Stimulated activated CD4-positive, alpha-beta T cell treated with anti-CD3 and anti-CD28 coated beads, Interleukin-15, amount 100 ng/mL, for 1 hour (primary cell): ENCODE measurements at places on chromosomes 2 and 18.

GRCh38 chr18:71899707-71900472 is 644.3 kb downstream of the CBLN2 start:
- DNase-seq = no peak

GRCh38 chr2:221312634-221313033 is 259.5 kb downstream of the EPHA4 start:
- DNase-seq = no peak

- DNase-seq = no peak
Observed at GRCh38 chr2:16495509-16496208, 170.0 kb downstream of the CYRIA start.

- no peak for DNase-seq
Observed at GRCh38 chr2:180516232-180516631, 464.2 kb upstream of the UBE2E3 start.

DNA sequence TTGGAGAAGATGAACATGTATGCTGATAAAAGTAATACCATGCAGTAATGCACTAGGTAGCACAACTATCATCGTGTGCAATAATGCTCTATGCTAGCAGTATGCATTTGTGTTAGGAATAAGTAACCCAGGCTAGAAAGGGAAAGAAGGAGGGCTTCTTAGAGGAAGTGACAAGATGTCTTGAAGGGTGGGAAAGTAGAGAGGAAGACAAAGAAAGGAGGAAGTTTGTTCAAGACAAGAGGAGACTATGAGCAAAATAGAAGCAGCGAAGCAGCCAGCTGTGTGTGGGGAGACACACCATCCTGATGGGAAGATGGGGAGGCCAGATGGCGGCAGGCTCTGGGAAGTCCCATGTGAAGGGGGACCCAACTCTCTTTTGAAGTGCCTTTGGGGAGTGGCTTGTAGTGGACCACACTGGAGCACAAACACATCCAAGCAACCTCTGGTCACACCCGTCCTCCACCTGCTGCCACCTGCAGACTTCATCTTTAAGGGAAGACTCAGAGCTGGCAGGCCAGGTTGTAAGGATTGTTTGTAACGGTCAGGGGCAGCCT is 39.9 kb upstream of the INHBB start:
- no peak for DNase-seq

DNA sequence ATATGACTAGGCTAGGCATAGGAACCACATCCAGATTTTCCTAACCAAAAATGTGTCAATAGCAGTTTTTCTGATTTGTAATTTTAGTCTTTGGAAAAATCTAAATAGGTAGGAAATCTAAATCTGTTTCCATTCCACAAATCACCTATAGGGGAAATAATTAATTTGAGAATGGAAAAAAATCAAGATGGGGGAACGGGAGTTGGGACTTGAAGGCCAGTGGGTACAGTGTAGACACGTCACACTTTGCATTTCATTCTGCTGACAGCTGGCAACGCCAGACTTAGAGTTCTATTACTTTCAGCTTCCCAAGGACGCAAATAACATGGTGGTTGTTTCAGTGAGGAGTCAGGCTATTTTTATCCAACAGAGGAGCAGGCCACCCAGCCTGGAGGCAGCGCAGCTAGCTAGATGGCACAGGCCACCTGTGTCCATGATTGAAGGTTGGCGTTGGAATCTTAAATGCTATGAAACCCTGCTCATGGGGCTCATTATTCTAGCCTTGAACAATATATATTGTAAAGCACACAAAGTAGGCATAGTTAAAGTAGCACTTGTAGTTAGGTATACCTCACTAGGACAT is 23.4 kb downstream of the HNRNPA3 start:
- no peak for DNase-seq

DNA sequence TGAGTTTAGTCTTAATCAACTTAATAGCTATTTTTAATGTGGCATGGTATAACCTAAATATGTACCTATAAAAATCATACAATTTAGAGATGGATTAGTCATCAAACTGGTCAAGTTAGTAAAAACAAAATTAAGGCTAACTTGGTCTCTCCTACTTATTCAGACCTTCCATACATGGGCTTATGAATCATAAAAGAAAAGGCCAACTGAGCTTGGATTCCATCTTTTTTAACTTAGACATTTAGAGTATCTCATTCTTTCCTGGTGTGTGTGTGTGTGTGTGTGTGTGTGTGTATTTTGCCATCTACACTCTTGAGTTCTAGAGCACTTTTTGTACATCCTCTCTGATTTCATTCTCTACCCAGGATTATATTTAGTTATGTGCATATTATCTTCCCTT is 637.5 kb downstream of the PLCL1 start:
- DNase-seq = no peak

- DNase-seq = no peak
Observed at GRCh38 chr2:168528469-168528868, 72.4 kb downstream of the CERS6 start.

DNA sequence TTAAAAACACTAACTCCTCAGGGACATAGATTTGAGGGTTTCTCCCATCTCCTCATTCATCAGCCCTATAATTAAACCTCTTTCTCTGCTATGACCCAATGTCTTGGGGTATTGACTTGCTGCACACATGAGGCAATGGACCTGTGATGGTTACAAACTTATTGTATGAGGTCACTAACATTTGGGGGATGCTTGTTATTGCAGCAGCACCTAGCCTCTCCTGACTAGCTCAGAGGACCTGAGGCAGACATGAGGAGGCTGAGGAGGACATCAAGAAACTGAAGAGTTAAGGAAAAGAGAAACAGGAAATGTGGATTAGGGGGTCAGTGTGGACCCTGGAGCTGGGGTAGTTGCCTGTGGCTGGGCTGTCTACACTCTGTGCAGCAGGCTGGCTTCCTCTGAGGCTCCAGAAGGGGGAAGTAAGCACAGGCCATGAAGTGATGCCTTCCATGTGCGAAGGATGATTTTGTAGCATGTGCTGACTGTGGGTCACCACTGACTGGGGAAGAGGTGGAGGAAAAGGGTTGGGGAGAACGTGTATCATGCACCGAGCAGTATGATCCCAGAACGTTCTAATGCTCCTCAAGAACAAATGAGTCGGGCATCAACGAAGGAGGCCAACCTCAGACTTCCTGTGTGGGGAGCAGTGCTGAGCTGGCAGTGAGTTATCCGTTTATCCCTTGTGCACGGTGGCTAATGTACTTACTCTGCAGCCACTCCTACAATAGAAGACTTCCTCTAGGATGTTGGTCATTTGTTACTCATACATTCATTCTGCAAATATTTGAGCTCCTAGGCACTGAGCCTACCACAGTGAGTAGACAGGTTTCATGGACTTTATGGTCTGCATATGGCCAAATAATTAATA is 42.1 kb upstream of the RFX8 start:
- no peak for DNase-seq

DNA sequence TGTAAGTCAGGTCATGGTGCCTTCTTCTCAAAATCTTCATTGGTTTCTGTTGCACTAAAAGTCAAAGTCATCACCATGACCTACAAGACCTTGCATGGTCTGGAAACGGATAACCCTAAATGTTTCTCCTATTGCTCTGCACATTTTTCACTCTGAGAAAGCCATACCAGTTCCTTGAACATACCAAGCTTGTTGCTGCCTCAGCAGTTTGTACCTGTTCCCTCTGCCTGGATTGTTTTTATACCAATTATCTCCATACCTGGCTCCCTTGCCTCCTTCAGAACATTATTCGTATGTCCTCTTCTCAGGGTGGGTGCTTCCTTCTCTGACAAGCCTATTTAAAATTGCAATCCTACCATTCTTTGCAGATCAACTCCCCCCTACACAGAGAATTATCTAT is 498.4 kb downstream of the DSC3 start:
- no peak for DNase-seq

DNA sequence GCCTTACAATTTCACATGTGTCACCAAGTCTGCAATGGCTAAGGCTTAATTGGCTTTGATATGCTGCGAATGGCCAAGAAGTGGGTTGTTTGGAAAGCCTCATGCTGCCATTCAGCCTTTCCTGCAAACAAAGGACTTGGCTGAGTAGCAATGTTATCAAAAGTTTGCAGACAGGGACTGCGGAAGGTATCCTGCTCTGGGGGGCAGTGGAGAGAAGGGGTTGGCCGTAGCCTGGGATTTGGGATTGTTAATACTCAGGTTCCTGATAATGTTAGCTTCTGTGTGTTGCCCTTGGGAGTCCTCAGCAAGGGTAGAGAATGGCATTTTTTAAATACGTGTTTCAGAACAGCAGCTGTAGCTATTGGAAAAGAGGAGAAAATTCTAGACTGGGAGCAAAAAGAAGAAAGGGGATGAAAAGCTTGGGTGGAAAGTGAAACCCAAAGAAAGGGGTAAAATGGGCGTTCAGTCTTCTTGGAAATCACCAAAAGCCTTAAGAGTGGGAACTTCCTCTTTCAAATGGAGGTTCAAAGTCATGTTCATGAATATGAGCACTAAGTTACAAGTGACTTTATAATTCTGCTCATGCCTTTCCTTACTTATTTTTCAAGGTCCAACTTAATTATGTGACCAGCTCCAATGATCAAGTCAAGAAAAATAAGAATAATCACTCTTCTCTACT is 325.1 kb downstream of the RNF144A start:
- DNase-seq = no peak

- no peak for DNase-seq
Observed at GRCh38 chr2:126749537-126749936, 93.6 kb downstream of the GYPC start.

DNA sequence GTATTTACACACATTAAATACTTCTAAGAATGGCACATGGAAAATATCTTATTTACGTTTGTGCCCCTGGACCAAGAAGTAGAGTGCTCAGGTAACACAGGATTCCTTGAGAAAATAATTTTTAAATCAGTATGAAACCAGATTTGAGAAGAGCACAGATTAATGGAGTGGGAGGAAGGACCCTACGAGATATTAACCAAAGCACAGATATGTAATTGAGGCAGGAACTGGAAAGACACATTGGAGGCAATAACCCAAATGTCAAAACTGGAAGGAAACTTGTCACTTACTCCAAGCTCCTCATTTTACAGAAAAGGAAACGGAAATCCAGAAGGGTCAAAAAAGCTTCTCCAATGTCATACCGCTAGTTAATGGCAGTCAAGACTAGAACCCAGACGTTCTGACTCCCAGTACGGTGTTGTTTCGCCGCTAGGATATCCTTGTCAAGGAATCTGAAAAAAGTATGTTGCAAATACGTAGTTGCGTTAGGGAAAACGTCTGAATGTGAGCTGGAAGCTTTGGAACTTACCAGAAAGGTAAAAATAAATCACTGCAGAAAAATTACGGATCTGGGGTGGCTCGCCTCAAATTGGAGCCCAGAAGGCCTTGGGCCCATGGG is 634 bp downstream of the MTIF2 start:
- DNase-seq = no peak

DNA sequence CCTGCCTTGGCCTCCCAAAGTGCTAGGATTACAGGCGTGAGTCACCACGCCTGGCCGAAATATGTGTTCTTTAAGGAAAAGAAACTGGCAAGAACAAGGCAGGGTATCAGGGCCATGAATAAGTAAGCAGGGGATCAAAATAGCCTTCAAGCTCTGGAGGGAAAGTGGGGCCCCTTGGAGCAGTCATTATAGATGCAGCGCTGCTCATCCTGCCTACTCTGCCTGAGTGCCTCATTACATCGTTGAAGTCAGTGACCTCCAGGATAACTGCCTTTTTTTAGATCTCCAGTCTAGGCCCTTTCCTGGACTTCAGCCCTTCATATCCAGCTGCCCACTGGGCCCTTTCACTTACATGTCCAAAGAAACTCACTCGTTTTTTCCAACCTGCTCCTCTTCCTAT is 69.8 kb upstream of the PPM1B start:
- no peak for DNase-seq

DNA sequence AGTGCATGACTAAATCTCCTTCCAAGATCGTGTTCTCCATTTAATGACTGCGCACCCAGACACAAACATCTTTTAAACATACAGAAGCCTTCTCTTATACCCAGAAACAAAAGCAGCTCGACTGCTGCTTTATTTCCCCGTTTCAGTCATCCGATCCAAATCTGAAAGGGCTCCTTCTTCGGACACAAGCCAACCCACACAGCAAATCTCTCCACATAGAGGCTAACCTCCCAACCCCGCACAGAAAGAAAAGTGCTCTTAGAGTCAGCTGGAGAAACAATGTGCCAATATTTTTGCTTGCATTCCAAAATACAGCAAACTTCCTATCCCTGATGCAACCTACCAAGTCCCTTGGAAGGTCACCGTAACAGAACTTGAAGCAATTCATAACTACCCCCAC is 29.1 kb downstream of the GAREM1 start:
- no peak for DNase-seq

DNA sequence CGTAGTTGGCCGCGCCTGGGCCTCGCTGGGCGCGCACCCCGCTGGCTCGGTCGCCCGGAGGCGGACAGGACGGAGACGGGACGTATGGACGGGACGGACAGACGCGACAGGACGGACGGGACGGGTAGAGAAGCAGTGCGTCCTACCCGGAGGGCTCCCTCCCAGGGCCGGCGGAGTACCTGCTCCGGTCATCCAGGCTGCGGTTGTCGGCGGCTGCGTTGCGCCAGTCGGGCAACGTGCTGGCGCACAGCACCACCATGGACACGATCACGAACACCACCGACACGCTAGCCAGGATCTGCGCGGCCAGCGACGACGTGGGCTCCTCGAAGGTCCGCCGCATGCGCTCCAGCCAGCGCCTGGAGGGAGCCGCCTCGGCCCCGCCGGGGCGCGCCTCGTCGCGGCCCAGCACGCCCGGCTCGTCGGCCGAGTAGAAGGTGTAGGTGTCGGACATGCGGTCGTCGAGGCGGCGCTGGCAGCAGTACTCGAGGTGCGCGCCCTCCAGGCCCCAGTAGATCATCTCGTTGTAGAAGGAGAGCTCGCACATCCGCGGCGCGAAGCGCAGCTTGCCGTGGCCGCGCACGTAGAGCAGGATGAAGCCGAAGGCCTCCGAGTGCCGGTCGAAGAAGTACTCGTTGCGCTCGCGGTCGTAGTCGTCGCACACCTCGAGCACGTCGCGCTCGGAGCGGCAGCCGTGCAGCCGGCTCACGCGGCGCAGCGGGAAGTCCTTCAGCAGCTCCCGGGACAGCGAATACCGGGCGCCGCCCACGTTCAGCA is 903 bp downstream of the KCNG3 start:
- DNase-seq = peak; percentile 12
